M059J (cell line): ENCODE measurements at places on chromosomes 7 and 10. TPM values are rescaled to one million over a fixed set of nuclear protein-coding genes. Genes with fewer than 3 reads are reported as not detected.

DNA sequence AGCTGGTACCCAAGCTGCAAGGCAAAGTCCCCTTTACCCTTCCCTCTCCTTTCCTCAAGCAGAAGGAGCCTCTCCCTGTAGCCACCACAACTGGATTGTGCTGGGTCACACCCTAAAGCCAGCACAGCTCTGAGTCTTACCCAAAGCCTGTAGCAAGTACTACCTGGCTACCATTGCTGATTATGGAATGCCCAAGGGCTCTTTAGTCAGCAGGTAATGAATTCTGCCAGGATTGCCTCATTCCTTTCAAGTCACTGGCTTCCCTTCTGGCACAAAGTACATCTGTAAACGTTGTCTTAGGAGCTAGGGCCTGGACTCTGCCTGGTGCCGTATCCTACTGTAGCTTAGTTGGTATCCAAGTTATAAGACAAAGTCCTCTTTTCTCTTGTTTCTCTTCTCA lies 52.0 kb downstream of the FAS start:
- peak; percentile 50 for DNase-seq

DNA sequence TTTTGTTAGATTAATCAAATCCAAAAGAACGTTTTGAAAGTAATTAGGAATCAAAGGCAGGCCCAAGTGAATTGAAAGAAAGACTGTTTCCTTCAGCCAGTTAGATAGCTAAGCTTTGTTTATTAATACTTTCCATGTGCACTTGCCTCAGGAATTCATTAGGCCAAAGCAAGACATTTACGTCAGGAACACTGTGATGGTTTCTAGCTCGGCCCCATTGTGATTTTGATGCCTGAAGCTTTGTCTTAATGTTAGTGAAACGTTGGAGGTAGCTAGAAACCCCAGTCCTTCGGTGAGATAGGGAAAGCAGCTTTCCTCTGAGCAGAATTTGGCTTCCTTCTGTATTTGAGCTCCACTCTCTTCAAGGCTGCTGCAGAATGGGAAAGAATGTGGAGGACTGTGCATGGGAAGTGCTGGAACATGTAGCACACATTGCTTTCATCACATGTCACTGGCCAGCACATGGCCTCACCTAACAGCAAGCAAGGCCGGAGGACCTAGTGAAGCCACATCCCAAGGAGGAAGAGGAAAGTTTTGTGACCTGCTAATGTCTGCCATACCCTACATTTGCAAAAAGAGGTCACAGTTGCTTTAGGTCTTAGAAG lies 64.1 kb downstream of the PCGF5 start:
- DNase-seq: no peak

DNA sequence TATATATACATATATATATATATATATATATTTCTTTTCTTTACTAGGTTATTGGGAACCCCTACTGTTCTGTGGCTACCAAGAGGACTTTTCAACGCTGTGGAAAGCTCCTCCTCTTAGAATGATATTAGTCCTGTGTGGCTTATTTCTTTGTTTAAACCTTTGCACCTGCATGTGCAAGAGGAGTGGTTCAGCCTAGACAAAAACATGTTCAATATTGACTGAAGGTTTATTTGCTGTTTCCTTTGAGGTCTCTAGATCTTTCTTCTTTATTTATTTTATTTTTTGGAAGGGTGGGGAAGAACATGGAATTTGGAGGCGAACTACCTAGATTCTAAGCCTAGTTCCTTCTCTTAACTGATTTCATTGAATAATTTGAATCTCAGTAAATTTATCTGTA lies 118.1 kb downstream of the GNAT3 start:
- DNase-seq: no peak

Gene PDLIM1
- 55.3 and 69.1 TPM in 2 replicates for total RNA-seq

- no peak for DNase-seq
Observed at GRCh38 chr10:96275685-96276418, 4.5 kb upstream of the BLNK start.

Gene NT5C2
- total RNA-seq: 43.8 and 71.4 TPM in 2 replicates

DNA sequence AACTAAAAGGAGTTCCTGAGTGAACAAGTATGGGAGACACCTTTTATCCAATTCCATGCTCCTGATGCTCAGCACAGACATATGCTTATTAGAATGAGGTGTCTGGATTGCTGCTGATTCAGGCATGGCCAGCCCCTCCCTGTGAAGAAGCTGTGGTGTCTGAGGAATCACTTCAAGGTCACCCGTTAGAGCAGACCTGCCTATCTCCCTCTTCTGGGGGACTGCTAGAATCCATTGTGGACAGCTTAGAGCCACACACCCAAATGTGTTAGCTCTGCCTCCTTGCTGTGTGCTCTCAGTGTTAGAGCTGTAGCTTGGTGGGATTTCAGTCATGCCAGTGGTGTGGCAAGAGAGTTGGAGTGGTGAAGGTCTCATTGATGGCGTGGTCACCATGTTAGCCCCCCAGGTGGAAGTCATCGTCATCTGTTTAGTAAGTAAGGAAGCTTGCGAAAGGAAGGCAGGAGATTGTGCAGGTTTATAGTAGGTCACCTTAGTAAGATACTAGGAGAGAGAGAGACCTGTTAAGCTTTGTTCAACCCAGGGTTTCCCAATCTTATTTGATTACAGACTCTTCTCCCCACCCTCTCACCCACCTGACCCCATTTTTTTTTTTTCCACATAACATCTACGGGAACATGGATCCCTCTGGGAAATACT lies 12.8 kb downstream of the PRXL2A start:
- DNase-seq: no peak

- DNase-seq: peak; percentile 42
Observed at GRCh38 chr10:110226926-110227641, 19.7 kb downstream of the MXI1 start.

- no peak for DNase-seq
Observed at GRCh38 chr7:36459236-36459960, 69.7 kb downstream of the ANLN start.

Gene DOCK1
- 22.2 and 29.0 TPM in 2 replicates for total RNA-seq

Gene ZNF239
- 1.3 and 5.2 TPM in 2 replicates for total RNA-seq

Gene DNAH11
- 1.5 and 7.0 TPM in 2 replicates for total RNA-seq

DNA sequence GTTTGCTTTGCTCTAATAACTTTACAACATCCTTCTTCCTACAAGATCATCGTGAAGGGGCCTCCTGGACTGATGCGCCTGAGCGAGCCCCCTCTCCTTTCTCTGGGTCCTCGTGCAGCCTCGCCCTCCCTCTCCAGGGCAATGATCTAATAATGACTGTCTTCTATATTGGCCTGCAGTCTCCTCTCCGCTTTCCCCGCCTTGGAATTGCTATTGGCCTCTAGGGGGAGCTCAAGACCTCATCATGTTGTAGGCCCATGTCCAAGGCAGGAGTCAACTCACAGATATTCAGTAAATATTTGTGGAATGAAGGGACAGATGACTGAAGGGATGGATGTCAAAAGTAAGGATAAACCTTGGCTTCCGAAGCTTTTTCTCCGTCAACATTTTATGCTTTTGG lies 1180.3 kb downstream of the TYW1 start:
- DNase-seq: peak; percentile 83

Gene EMX2
- total RNA-seq: not detected in 2 replicates

- DNase-seq: no peak
Observed at GRCh38 chr10:131083915-131084790, 227.4 kb downstream of the TCERG1L start.

- no peak for DNase-seq
Observed at GRCh38 chr10:48609899-48610584, 5.2 kb upstream of the ARHGAP22 start.

- DNase-seq: no peak
Observed at GRCh38 chr7:26588511-26588910, 275.9 kb downstream of the SKAP2 start.

DNA sequence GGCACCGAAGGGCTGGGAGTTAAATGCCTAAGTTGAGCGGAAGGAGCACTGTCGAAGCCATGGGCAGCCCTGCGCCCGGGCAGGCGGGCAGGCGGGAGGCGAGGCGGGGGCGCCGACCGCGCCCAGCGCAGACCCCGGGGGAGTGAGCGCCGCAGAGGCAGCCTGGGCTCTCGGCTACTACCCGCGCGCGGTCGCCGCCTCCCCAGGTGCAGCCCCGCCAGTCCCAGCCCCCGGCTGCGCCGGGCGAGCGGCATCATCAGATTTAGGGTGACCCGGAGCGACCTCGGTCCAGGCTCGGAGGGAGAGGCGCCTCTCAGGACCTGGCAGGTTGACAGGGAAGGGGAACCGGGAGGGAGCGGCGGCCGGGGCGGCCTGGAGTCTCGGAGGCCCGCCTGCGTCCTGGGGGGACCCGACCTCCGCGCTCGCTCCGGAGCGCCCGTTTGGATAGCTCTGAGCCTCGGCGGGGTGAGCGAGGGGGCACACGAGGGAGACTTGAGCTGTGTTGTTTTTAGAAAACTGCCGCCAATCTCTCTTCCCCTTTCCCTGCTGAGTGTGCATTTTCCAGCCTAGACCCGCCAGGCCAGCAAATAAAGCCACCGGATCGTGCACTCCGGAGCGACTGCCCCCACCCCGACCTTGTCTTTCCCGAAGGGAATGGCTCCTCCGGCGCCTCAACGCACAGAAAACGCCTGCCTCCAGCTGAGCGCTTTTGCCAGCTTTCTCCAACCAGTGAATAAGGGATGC lies 2.3 kb upstream of the NRP1 start:
- DNase-seq: peak; percentile 53

Gene WNT2
- 0.20 and 0.44 TPM in 2 replicates for total RNA-seq

Gene IQCE
- 7.9 and 11.2 TPM in 2 replicates for total RNA-seq

GRCh38 chr10:84196941-84197340 lies 2.6 kb downstream of the CDHR1 start:
- DNase-seq: no peak

DNA sequence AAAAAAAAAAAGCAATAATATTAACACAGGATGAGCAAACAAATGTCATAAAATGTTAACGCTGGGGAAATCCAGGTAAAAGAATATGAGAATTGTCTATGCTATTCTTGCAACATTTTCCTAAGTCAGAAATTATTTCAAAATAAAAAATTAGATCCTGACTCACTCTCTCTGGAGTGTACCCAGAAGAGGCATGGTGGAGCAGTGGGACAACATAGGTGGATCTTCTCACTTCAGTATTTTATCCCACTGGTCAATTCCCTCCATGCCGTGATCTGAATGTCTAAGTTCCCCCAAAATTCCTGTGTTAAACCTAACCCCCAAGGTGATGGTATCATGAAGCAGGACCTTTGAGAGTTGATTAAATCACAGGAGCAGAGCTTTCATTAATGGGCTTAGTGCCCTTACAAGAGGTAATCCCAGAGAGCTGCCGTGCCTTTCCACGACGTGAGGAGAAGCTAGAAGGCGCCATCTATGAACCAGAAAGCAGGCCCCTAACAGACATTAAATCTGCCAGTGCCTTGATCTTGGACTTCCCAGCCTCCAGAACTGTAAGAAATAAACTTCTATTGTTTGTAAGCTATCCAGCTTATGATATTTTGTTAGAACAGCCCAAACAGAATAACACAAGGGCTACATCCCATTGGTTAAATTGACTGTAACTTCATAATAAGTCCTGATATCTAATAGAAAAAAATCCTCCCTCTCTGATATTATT lies 35.2 kb downstream of the USP6NL start:
- no peak for DNase-seq

Gene PLXNA4
- total RNA-seq: 6.0 and 6.2 TPM in 2 replicates

Gene AP5Z1
- total RNA-seq: 15.4 and 22.7 TPM in 2 replicates

DNA sequence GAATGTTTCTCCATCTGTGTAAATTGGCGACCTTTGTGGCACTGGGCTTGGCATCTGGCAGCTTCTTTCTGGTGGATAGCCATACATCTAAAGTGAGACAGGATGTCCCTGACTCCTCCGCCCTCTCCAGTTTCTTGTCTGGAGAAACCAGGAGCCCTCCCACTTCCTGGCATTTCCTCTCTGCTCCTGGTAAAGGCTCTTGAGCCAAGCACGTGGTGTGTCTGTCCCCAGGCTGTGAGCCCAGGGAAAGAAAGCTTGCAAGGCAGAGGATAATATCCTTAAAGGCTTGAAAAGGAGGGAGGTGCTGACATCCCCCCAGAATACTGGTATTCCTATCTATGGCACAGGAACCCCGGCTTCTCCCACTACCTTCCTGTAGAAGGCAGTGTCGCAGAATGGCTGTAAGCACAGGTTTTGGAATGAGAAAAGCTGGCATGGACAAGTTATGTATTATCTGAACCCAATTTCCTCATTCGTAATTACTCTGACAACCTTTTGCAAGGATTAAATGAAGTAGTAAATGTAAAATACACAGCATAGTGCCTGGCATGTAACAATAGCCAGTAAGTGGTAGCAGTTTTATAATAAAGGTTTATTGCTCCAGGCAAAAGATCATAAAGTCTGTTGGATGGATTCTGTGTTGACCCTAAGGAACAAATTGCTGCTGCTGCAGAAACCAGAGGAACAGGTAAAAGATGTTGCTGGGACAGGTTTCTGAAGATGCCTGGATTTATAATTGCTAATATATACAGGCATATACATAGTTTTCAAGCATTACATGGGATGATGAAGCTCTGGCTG lies 11.8 kb upstream of the ACSL5 start:
- DNase-seq: peak; percentile 92

- DNase-seq: no peak
Observed at GRCh38 chr7:68433462-68434070, 1164.7 kb upstream of the AUTS2 start.

DNA sequence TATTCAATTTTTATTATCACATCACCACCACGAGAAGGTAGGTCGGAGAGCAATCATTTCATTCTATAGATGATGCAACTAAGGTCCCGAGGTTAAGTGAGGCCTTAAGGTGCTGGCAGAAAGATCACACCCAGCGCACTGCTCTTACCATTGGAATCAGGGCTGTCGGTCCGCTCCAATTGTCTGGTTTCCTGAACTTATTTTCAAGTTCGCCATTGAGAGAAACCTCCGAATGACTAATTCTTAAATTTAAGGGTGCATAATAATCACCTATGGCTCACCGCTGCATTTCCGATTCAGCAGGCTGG lies 625 bp upstream of the GSTO2 start:
- peak; percentile 32 for DNase-seq

GRCh38 chr7:77537136-77537777 lies at the start of gene PTPN12:
TSS of gene PTPN12 (plus strand) at chr7:77537295. CDS start at chr7:77537547, 252 bp downstream.
- DNase-seq: peak; percentile 86

Gene ANXA8
- total RNA-seq: 0.54 and 2.4 TPM in 2 replicates

Gene ING3
- total RNA-seq: 18.8 and 20.6 TPM in 2 replicates

Gene NEBL
- total RNA-seq: 0.05 TPM in 1 of 2 replicates, not detected in the other

Gene RBP3
- total RNA-seq: not detected in 2 replicates

- no peak for DNase-seq
Observed at GRCh38 chr10:23031318-23031717, 64.1 kb upstream of the MSRB2 start.

GRCh38 chr7:37445064-37445723 lies 3.5 kb downstream of the ELMO1 start:
- no peak for DNase-seq
